ENCODE measurements at places on chromosomes 12 and 14. TPM values are rescaled to one million over a fixed set of nuclear protein-coding genes. Genes with fewer than 3 reads are reported as not detected.

The CLEC1A gene
- total RNA-seq, result not detected

The SCNN1A gene
- total RNA-seq, result 1.3 TPM

GRCh38 chr14:98175436-98175835, 1096.6 kb downstream of the BCL11B start:
- H3K27me3 ChIP-seq, result no peaks in the 10 kb centered on the region
- H3K4me1 ChIP-seq, result no peaks in the 10 kb centered on the region
- no peaks in the 10 kb centered on the region for H3K36me3 ChIP-seq
- no peak overlapping the region for H3K4me3 ChIP-seq
- no peak overlapping the region for H3K27ac ChIP-seq

The IL26 gene
- total RNA-seq, result not detected

GRCh38 chr14:59346329-59346728, 118.9 kb downstream of the GPR135 start:
- no peak overlapping the region for H3K4me3 ChIP-seq
- no peaks in the 10 kb centered on the region for H3K36me3 ChIP-seq
- peak; percentile 38 for DNase-seq
- H3K27ac ChIP-seq, result no peak overlapping the region

DNA sequence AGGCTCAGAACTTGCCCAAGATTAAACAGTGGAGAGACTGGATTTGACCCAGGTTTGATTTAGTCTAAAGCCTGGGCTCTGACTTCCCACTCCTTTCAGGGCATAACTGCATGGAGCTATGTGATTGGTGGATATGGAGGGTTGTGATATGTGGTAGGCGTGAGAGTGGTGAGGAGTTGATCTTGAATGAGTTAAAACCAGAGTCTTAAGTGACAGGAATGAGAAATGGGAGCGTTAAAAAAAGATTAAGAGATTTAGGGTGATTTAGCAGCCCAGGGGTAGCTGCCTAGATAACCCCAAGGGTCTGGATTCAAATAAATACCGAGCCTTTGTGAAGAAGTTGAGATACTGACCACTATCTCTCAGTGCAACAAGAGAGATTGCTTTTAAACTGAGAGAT, 8.4 kb downstream of the SYNDIG1L start:
- no peak for DNase-seq
- no peaks in the 10 kb centered on the region for H3K4me1 ChIP-seq
- H3K4me3 ChIP-seq, result no peak overlapping the region
- no peaks in the 10 kb centered on the region for H3K36me3 ChIP-seq
- H3K27ac ChIP-seq, result no peak overlapping the region
- peaks cover 57% of the 10 kb centered on the region for H3K27me3 ChIP-seq

DNA sequence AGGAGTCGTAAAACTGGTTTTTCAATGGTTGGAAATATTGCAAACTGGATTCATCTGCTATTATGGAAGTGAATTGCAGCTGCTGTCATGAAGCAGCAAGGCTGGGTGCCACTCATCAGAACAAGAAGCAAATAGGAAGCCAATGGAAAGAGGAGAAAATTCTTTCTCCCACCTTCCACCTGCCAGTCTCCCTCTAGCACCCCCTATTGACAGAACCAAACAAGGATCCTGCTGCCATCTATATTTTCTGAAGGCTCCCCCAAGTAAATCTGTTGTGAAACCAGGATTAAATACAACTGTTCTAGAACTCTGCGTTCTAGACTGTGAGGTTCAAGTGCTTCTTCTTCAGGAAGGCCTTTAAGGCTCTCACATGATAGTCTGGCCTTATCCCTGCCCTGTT, 286.6 kb downstream of the AACS start:
- H3K4me1 ChIP-seq, result no peaks in the 10 kb centered on the region
- DNase-seq, result no peak
- H3K27me3 ChIP-seq, result no peaks in the 10 kb centered on the region
- no peaks in the 10 kb centered on the region for H3K36me3 ChIP-seq

The MYBPC1 gene
- not detected for total RNA-seq

- H3K27me3 ChIP-seq, result no peaks in the 10 kb centered on the region
- DNase-seq, result no peak
- no peaks in the 10 kb centered on the region for H3K36me3 ChIP-seq
- H3K4me3 ChIP-seq, result no peak overlapping the region
- no peak overlapping the region for H3K27ac ChIP-seq
Measured at GRCh38 chr12:88431246-88431645, 149.0 kb downstream of the KITLG start.

The CYP46A1 gene
- total RNA-seq, result 0.41 TPM

The STXBP6 gene
- total RNA-seq, result 27.1 TPM

The SMOC1 gene
- total RNA-seq, result 0.36 TPM

DNA sequence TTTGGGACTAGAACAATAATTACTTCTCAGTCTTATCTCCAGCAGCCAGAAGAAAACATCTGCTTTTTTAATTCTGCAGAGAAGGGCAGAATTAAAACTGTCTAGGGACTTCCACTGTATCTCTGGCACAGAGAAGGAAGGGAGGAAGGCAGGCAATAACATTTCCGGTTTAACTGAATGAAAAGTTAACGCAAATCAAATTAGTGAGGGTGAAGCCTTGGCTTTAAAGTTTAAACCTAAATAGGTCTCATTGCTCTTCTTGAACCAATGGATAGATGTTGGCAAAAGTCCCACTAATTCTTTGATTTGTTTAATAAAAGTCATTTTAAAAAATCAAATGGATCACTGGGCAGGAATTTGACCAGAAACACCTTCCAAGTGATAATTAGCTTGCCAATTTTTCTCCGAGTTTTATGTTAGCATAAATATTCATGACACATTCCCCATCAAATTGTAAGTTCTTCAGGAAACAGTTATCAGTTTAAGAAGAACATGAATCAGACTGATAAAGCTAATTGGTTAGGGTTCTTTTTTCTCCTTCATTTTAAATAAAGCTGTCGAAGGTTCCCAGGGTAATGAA, 181.9 kb downstream of the SLC15A5 start:
- no peak overlapping the region for H3K27ac ChIP-seq
- H3K36me3 ChIP-seq, result no peaks in the 10 kb centered on the region
- no peaks in the 10 kb centered on the region for H3K27me3 ChIP-seq
- H3K4me1 ChIP-seq, result no peaks in the 10 kb centered on the region

The LALBA gene
- not detected for total RNA-seq

GRCh38 chr12:5963515-5963914, 18.5 kb upstream of the ANO2 start:
- H3K4me3 ChIP-seq, result no peak overlapping the region
- peaks cover 8% of the 10 kb centered on the region for H3K27me3 ChIP-seq
- H3K36me3 ChIP-seq, result no peaks in the 10 kb centered on the region
- DNase-seq, result no peak

GRCh38 chr12:34301251-34302130, 279.2 kb downstream of the ALG10 start:
- no peaks in the 10 kb centered on the region for H3K27me3 ChIP-seq
- H3K27ac ChIP-seq, result no peak overlapping the region
- no peak for DNase-seq
- H3K36me3 ChIP-seq, result no peaks in the 10 kb centered on the region
- no peak overlapping the region for H3K4me3 ChIP-seq

GRCh38 chr14:106605548-106606448, 1079.4 kb downstream of the TMEM121 start:
- H3K4me1 ChIP-seq, result no peaks in the 10 kb centered on the region
- no peaks in the 10 kb centered on the region for H3K27me3 ChIP-seq
- no peak overlapping the region for H3K4me3 ChIP-seq
- no peaks in the 10 kb centered on the region for H3K36me3 ChIP-seq

The KLRC2 gene
- total RNA-seq, result 4.1 TPM

DNA sequence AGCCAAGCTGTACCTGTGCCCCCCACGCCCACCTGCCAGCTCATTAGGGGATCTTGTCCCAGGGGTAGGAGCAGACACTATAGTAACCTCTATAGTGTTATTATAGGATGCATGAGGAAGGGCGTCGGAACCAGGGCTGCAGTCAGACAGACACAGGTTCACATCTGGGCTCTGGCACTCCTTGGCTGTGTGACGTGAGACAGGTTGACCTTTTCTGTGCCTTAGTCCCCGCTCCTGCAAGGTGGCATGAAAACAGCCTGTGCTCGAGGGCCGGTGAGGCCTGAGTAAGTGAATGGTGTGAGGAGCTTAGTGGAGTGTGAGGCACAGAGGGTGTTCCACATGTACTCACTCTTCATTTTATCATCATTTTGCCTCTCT, 19.0 kb downstream of the ASB2 start:
- H3K4me1 ChIP-seq, result peaks cover 23% of the 10 kb centered on the region
- H3K27ac ChIP-seq, result no peak overlapping the region
- no peak for DNase-seq

The LRRC9 gene
- total RNA-seq, result not detected

DNA sequence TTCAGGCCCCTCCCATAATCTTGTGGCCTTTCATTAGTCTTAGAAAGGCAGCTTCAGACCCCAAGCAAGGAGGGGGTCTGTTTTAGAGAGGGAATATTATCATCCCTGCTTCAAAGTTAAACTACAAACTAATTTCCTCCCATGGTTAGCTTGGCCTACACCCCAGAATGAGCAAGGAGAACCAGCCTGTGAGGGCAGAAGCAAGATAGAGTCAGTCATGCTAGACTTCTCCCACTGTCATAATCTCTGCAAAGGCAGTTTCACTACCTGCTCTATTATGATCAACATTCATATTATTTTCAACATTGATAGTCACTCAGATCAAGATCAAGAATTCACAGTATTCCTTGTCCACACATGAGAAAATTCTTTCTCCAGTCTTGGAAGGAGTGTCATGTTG, 105.1 kb downstream of the GXYLT1 start:
- peak overlapping the region; percentile 32 for H3K27ac ChIP-seq
- DNase-seq, result no peak
- H3K4me3 ChIP-seq, result no peak overlapping the region
- no peaks in the 10 kb centered on the region for H3K36me3 ChIP-seq
- no peaks in the 10 kb centered on the region for H3K27me3 ChIP-seq

- H3K27me3 ChIP-seq, result no peaks in the 10 kb centered on the region
- H3K27ac ChIP-seq, result no peak overlapping the region
- DNase-seq, result peak; percentile 33
- no peaks in the 10 kb centered on the region for H3K36me3 ChIP-seq
Measured at GRCh38 chr12:84599539-84599938, 313.1 kb downstream of the SLC6A15 start.

The LHX5 gene
- not detected for total RNA-seq

DNA sequence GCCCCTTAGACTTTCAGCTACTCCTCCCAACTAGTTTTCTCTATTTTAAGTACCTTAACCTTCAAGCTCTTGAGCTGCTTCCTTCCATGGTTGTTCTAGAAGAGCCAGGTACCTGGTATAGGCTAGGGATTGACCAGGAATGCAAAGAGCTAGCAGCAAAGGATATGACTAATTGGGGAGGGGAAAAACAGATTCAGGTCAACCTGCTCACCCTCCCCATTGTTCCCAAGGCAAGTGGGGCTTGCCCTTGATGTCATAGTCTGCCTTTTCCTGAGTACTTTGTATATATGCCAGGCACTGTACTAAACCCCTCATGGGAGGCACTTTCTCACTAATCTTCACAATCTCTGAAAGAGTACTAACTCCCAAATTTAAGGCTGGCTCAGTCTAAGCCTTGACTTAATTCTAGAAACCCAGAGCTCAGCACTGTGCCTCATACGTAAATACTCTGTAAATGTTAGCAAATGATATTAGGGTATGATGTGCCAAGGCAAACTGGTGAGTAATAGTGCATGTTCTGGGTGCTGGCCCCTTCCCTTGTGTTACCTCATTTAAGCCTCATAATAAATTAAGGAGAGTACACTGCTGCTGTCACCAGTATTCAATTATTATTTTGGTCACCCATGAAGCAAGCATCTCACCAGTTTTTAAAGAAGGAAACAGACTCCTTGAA, 42.2 kb downstream of the SUDS3 start:
- H3K4me3 ChIP-seq, result no peak overlapping the region
- H3K27ac ChIP-seq, result no peak overlapping the region
- peaks cover 16% of the 10 kb centered on the region for H3K36me3 ChIP-seq
- no peaks in the 10 kb centered on the region for H3K4me1 ChIP-seq

The RESF1 gene
- 19.9 TPM for total RNA-seq

- H3K27ac ChIP-seq, result no peak overlapping the region
- H3K4me3 ChIP-seq, result no peak overlapping the region
Measured at GRCh38 chr14:28077021-28077420, 689.6 kb upstream of the FOXG1 start.

GRCh38 chr12:2605301-2605700, 189.5 kb upstream of the FKBP4 start:
- H3K4me3 ChIP-seq, result no peak overlapping the region
- no peaks in the 10 kb centered on the region for H3K27me3 ChIP-seq
- DNase-seq, result no peak
- no peak overlapping the region for H3K27ac ChIP-seq
- H3K4me1 ChIP-seq, result no peaks in the 10 kb centered on the region

DNA sequence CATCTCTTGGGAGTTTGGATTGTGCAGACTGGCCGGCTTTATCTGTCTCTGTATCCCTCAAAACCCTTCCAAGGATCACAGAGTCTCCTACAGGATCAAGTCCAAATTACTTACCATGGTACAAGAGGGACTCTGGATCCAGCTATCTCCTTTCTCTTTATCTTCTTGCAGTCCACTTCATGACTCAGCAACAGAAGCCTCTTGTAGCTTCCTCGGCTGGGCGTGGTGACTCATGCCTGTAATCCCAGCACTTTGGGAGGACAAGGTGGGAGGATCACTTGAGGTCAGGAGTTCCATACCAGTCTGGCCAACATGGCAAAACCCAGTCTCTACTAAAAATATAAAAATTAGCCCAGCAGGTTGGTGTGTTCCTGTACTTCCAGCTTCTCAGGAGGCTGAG, 189.7 kb downstream of the BCAT1 start:
- no peaks in the 10 kb centered on the region for H3K27me3 ChIP-seq
- no peak overlapping the region for H3K27ac ChIP-seq
- peak; percentile 57 for DNase-seq
- H3K36me3 ChIP-seq, result no peaks in the 10 kb centered on the region
- peaks cover 12% of the 10 kb centered on the region for H3K4me1 ChIP-seq

DNA sequence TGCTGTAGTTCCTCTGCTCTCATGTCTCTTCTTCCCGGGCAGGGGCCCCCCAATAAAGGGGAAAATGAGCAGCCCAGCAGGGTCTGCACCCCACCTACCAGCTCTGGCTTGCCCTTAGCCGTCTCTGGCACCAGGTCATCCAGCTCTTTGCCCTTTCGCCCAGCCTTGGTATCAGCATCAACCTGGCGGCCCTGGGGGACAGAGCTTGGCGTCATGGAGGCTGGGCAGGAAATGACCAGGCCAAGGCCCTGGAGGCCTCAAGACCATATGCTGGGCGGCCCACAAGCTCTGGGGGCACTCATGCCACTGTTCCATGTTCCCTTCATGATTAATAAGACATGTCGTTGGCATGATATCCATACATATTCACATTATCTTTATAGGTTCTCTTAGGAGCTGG, 14.7 kb downstream of the MYL6 start:
- no peak overlapping the region for H3K27ac ChIP-seq
- no peaks in the 10 kb centered on the region for H3K4me1 ChIP-seq
- H3K36me3 ChIP-seq, result peaks cover 53% of the 10 kb centered on the region
- DNase-seq, result no peak

GRCh38 chr12:119176267-119177055, 2.3 kb upstream of the HSPB8 start:
- H3K4me3 ChIP-seq, result peak overlapping the region; percentile 50
- H3K27me3 ChIP-seq, result no peaks in the 10 kb centered on the region
- no peaks in the 10 kb centered on the region for H3K36me3 ChIP-seq
- H3K4me1 ChIP-seq, result peaks cover 40% of the 10 kb centered on the region
- peak; percentile 94 for DNase-seq

The LRTM2 gene
- not detected for total RNA-seq

- peak overlapping the region; percentile 80 for H3K27ac ChIP-seq
- DNase-seq, result peak; percentile 37
Measured at GRCh38 chr14:52067873-52068614, 815 bp downstream of the NID2 start.

- H3K27ac ChIP-seq, result no peak overlapping the region
- H3K27me3 ChIP-seq, result peaks cover under 1% of the 10 kb centered on the region
- peak overlapping the region; percentile 85 for H3K4me3 ChIP-seq
- no peaks in the 10 kb centered on the region for H3K36me3 ChIP-seq
Measured at GRCh38 chr14:69153873-69154270, 953 bp upstream of the DCAF5 start.

The CCDC175 gene
- total RNA-seq, result not detected
